NCI-H2081 treated with DMSO at 0.1 percent for 48 hours (cell line): ENCODE measurements at places on chromosomes 3 and 15.

DNA sequence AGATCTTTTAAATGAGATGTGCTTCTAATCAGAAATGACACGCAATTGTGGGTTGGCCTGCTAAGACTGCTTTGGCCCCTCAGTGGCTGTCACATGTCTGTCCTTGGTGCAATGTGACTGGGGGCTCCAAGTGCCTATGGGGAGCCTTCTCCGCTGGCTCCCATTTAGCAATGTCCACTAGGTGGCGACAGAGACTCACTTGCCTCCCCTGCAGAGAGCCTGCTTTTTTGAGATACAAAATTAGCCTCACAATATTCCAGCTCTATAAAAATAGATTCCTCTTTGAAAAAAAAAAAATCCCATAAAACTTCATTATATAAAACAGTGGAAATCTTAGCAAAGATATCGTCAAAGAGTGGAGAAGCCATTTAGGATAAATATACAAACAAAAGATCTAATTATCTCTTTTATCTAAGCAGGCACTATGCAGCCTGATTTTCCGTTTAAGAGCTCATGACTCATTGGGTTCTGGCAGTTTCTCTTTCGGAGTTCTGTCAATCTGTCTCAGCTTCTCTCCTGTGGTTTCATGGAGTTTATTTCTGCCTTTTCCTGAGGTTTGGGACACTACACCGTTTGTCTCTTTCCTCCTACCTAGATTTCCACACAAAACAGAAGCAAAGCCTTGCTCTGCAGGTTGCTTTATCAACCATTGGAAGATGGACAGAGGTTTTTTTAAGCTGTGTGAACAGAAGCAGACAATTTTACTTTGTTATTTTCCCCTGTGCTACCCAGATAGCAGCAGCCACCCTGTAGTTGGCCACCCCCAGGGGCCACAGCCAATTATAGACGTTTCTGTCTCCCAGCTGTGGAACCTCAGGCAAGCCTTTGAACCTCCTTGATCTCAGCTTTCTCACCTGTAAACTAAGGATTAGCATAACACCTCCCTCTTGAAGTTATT lies 68.4 kb upstream of the TNFAIP8L3 start:
- DNase-seq, result peak; percentile 10

GRCh38 chr3:177824190-177824786 lies 627.0 kb upstream of the TBL1XR1 start:
- DNase-seq, result no peak

- no peak for DNase-seq
These were observed 32.7 kb upstream of the PLSCR5 start for GRCh38 chr3:146637871-146638270.

DNA sequence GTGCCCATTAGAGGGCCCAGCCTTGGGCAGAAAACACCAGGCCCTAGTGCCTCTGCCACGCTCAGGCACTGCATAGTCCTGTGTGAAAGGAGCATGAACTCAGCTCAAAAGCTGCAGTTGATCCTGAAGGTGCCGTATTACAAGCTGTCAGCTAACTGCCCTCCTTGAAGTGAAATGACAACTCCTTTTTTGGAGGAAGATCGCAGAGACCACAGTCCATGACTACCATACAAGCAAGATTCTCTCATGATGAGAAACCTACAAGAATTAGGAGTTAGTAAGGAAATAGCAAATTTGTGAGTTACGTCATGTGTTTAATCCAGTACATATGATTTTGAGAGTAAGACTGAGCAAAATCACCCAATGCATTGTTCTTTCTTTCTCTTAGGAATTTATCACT lies 513.9 kb upstream of the NR2F2 start:
- DNase-seq, result no peak

- peak; percentile 56 for DNase-seq
These were observed 697.7 kb downstream of the TUSC7 start for GRCh38 chr3:117407317-117407716.

DNA sequence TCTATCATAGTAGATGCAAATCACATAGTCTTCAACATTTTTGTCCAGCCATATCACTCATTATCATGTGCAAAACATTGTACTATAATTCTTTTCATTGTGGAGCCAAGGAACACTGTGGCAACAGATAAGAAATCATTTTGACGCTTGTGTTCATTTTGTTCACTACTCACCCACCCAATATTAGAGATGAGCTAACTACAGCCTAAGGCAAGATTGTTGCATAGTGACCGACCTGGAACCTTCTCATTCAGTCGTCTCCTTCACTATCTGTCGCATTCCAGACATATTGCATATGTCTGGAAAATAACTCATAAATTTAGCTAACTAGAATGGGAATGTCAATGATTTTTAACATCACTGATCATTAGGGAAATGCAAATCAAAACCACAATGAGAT lies 270.3 kb downstream of the CGGBP1 start:
- no peak for DNase-seq

GRCh38 chr15:88803241-88803919 lies at the start of gene ACAN:
Gene ACAN, plus strand, starts transcription at chr15:88803436. Its CDS starts 32,771 bp downstream, at chr15:88836207.
- DNase-seq, result no peak

- no peak for DNase-seq
These were observed 6.7 kb upstream of the PSTPIP1 start for GRCh38 chr15:76987896-76988860.

DNA sequence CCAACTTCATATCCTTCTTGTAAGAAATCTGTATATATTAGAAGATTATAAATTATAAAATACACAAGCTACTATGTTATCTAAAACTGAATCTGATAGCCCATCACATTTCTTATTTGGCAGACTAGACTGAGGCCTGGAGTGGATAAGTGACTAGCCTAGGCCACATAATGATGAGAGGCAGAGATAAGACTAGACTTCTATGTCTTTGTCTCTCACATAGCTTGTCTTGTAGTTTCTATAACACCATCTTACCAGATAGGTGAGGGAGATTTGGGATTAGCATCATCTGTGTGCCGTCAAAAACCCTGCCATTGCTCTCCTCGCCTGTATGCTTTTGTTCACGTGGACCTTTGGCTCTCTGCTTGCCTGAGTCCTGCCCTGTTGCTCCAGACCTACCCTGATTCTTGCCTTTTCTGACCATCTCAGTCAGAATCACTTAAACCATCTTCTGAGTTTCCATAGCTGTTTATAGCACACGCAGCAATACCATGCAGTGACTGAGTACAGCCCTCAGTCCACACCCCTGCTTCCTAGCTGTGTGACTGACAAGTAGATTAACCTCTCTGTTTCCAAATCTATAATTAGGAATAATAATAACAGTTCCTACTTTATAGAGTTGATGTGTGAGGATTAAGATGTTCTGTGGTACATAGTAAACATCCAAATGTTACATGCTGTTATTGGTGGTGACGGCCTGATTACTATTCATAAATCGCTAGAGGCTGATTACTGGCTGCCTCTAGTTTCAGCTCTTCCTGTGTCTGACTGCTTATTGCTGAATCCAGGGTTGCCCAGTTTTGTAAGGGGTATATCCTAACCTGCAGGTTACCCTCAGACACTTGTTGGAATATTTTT lies 49.7 kb downstream of the PDE8A start:
- no peak for DNase-seq

GRCh38 chr3:183491109-183491922 lies 62.9 kb upstream of the MCF2L2 start:
- no peak for DNase-seq

- DNase-seq, result no peak
These were observed 112.7 kb downstream of the FEZF2 start for GRCh38 chr3:62260655-62261054.

- DNase-seq, result no peak
These were observed 7.3 kb upstream of the TNFSF10 start for GRCh38 chr3:172530566-172530965.

DNA sequence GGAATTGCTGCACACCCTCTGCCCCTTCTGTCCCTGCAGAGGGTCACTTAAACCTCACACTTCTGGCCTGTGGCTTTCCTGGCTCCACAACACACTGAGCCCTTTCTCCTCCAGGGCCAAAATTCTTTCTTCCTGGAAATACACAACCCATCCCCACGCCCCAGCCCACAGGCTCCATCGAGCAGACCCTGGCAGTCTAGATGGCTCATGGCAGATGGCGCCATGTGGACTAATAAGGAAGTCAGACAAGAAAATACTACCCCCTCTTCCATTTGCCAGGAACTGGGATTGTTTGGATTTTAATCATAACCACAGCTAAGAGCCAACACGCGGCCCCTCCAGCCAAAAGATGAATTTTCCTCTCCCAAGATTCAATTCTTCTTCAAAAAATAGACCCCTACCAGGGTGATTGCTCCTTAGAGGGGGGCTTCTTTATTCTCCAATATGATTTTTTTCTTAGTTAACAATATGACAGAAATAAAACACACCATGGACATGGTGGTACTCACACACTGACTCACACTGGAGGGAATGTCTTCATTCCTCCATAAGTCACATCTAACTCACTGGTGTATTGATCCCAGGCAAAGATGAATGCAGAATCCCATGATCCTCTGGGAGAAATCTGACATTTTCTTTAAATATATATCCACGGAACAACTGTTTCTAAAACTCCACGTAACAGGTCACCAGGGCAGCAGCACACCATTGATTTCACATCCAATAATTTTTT lies 111.5 kb downstream of the NTRK3 start:
- no peak for DNase-seq

GRCh38 chr3:187367561-187368103 lies 553 bp upstream of the RTP4 start:
- DNase-seq, result no peak
